CD4-positive, alpha-beta T cell treated with Interleukin-6 at 100 ng/mL for 8 hours (primary cell): ENCODE measurements at places on chromosomes 5 and 9.

GRCh38 chr5:124317451-124317850 lies 429.0 kb downstream of the ZNF608 start:
- no peak for DNase-seq

GRCh38 chr9:73871636-73872035 lies 625.5 kb upstream of the RORB start:
- DNase-seq, result no peak

DNA sequence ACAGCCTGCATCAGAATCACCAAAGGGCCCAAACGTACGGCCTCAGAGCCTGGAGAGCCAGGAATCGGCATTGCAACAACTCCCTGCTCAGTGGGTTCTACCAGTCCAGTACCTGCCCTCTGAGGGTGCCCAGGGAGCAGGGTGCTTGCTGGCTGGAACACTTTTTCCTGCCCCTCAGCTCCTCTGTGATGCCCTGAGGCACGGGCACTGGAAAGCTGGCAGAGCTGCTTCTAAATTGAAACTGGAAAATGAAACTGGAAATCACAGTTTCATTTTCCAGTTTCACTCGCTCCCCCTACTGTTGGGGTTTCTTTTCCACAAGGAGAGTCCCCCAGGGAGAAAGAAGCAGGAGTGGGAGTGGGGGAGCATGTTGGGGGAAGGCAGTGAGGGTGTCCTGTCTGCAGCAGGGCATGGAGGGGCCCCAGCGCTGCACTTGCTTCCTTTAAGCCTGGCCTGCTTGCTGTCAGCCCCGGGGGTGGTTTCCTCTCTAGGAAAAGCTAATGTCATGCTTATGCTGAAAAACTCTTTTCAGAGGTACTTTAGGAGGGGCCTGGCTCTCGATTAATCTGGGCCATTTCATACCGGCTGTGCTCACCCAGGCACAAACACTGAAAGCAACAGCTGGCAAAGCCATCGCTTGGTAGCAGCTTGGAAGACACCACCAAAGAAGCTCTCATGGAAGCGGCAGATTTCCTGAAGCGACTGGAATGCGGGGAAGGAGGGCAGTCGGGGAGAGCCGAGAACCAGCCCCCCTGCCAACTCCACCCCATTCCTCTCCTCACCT lies 26.2 kb downstream of the IRF1 start:
- no peak for DNase-seq

DNA sequence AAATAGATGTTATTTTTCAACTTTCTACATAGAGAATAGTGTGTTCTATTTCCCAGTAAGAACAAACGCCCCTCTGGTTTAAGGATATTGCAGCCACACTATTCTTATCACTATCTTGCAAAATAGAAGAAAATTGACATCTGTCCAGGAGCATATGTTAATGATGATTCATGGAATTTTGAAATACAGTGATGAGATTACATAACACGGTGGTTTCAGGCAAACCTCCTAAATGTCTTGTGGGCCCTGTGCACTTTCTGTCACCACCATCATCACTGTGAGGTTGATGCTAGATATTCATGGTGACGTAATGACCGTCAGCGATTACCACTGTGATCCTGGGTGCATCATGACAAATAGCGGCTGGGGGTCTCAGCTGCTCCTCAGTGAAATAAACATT lies 48.1 kb downstream of the CFAP90 start:
- no peak for DNase-seq

DNA sequence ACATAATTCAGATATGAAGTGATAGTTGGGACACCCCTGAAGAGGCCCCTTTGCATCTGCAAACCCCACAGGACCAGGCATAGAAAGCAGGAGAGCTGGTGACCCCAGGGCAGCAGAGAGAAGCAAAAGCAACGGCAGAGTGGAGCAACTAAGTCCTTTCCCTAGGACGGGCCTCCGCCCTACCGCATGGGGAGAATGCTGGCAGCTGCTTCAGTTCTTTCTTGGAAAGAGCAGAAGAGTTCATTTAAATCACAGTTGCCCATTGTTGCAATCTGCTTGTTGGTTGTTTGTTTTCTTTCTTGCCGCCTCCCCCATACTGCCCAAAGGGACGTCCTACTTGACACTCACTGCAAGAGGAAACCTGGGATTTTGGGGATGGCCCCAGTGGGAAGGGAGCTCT lies 126.2 kb downstream of the ADAMTS16 start:
- DNase-seq, result no peak

GRCh38 chr5:124371111-124371706 lies 375.2 kb downstream of the ZNF608 start:
- DNase-seq, result no peak

DNA sequence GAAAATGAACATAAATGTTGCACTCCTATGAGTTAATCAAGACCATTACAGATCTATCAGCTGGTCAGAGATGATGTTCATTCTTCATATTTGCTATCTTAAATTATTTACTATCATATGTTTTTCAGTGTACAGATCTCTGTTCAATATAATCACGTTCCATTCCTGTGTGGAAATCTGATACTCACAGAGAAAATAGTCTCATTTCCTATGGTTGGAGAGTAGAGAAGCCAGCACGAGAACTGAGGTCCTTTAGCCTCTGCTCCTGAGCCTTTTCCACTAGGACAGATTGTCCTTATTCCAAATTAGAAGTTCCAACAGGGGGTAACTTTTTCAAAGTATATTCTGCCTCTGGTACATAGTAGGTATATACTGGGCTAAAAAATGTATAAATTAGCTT lies 29.2 kb downstream of the UGCG start:
- no peak for DNase-seq

DNA sequence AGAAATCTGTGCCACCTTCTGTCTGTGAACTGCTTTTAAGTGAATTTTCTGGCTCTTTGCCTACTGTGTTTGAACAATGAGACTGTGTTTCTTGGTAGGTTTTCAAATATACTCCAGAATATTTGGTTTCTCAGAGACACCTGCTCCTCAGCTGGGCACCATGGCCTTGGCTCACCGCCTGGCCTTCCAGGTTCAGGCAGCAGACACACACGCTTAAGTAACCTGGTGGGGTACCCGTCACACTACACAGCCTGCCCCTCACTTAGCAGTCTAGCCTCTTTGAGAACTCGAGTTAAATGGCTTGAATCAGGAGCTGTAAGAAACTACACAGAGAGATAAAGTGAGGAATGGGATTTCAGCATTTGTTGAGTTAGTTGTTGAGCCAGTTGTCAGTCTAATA lies 530.5 kb downstream of the MTRR start:
- DNase-seq, result no peak

- DNase-seq, result no peak
Observed at GRCh38 chr9:100474924-100475276, 2.0 kb downstream of the TMEFF1 start.

- no peak for DNase-seq
Observed at GRCh38 chr5:143040622-143041021, 270.4 kb downstream of the ARHGAP26 start.

GRCh38 chr9:121322737-121323448 lies 47.2 kb downstream of the STOM start:
- DNase-seq, result no peak

GRCh38 chr9:93324191-93324834 lies 127.2 kb upstream of the FAM120A start:
- no peak for DNase-seq

- DNase-seq, result no peak
Observed at GRCh38 chr5:143499480-143500114, 96.1 kb upstream of the NR3C1 start.

DNA sequence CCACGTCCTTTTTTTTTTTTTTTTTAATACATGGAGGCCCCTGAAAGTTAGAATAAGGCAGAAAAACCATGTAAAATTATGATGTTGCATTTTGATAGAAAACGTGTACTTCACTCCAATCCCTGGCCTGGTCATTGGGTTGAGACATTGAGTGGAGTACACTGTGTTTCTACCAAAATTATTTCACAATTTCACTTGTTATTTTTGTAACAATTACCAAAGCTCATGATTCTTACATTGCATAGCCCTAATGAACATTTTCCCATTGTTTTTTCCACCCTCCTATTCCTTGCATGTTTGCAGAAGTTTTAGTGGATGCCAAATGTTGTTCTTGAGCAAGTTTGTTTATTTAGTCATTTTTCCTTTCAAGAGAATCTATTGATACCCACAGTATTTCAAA lies 21.9 kb downstream of the MAMDC2 start:
- DNase-seq, result no peak

DNA sequence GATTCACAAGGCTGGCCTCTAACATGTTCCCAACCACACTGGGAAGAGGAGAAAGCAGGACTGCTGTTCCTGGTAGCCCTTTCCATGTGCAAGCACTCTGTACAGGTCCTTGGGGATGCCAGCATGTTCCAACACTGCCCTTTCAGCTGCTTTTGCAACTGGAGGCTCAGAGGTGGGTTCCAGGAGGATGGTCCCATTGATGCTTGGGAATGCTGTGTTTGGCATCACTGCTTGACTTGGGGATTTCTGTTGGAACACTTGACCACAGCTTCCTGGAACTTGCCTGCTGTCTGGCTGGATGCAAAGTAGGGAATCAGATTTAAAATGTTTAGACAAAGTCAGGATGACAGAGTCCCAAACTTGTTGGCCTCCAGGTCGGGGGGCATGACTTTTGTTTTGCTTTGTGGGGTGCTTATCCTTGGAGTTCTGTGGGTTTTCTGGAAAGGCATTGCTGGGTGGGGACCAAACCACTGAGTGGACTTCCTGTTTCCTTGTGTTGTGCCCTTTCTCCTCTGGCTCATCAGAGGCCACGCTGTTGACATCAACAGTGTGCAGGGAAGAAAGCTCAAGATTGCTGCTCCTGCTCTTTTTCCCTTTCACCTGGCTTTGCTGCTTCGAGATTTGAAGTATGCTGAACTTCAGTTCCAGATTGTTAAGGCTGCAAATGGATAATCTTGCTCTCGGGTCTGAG lies 148.5 kb upstream of the RPS23 start:
- DNase-seq, result no peak

DNA sequence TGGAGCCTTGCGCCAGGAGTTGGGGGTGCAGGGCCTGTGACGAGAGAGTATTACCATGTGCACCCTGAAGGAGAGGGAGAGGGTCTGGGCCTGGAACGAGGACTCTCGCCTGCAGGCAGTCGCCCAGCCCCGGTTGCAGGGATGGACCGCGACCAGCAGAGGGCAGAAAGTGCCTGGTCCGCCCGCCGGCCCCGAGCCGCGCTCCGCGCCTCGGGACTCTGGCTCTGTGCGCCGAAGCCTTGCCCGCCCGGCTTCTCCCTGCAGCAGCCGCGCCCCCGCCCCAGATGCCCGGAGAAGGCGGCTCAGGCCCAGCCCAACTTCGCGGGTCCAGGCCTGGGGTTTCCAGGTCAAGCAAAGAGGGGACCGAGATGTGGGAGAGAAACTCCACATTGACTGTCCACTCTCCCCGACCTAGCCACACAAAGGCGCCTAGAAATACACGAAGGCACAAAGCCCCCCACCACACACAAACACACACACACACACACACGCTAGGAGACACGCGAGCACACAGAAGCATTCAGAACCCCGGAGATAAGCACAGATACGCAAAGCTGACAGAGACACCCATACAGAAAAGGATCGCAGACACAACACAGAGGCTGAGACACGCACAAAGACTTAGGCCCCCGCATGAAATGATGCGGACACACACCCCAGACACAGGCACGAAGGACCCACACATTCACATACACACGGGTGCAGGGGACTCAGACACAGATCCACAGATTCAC lies 2.0 kb upstream of the LMX1B start:
- peak; percentile 48 for DNase-seq

DNA sequence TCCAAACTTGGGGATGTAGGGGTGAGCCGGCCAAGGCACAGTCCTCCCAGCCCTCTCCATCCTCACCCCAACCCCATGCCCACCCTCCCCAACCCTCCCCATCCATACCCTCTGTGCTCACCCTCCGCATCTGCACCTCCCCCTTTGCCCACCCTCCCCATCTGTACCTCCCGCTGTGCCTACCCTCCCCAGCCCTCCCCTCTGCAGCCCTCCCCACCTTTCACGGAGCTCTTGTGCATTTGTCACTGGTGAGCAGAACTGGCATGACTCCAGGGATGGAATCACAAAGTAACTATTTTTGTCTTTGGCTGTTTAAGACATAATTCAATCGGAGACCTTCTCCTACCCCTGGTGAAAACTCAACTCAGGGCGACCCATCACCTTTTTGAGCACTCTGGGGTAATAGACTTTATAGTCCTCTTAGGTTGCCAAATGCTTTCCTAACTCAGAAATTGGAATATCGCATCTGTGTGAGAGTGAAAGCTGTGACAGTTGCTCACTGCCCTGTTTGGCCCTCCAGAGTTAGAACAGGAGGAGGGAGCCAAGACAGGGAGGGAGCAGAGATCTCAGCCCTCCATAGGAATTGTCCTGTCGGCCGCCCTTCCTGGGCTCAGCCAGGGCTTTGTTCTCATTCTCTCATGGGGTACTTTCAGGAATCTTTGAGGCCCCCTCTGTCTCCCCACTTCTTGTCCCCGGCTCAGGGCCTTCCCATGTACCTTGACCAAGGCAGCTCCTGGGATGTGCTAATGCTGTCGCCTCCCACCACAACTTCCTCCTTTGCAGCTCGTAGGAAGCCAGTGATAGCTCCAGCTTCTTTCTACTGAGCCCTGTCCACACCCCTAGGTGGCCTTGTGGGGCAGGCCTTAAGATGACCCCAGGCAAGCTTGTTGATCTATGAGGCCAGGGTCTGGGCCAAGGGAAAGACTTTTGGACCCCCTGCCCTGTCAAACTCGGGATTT lies 36.2 kb downstream of the OTULIN start:
- no peak for DNase-seq

- peak; percentile 68 for DNase-seq
Observed at GRCh38 chr5:142151436-142152383, 43.1 kb downstream of the NDFIP1 start.

DNA sequence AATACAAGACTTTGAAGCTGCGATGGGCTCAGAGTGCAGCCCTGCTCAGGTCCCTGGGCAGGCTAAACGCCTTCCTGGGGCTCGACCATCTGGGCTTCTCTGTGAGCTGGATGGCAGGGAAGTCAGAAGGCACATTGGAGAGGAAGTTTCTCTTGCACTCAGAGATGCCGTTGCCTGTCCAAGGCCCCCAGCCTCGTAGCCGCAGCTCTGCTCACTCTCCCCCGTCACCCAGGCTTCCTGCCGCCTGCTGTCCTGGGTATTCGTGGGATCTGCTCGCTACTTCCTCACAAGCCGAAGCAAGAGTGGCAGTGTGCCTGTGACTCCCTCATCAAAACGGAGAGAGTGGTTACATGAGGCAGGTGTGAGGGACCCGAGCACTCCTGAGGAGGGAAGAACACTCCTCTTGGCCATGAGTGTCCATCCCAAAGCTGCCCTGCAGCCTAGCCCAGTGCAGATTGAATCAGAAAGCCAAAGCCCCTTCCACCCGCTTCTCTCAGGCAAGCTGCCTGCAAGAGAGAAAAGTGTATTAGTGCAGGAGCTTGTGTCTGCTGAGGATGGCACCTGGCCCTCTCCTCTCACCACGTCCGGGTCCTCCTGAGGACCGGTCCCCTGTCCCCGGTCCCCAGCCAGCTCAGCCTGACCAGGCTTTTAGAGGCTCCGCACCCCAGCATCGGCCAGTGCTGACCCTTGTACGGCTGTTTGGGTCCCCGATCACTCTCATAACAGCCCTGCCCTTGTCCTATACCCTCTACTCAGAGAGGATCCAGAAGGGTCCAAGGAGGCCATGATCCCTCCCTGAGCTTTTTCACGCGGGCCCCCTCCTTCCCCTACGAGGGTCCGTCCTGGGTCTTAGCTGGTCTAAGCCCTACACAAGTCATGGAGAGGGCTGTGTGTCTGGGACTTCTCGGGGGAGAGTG lies 7.3 kb downstream of the FCN2 start:
- no peak for DNase-seq

- no peak for DNase-seq
Observed at GRCh38 chr5:38715696-38716095, 130.1 kb upstream of the OSMR start.
